Uterus (tissue), 4 donors: ENCODE measurements at places on chromosomes 11 and 22. TPM values are rescaled to one million over a fixed set of nuclear protein-coding genes. Genes with fewer than 3 reads are reported as not detected.
A peak's percentile ranks its signal among the peaks of the same experiment; 100 is the strongest.

GRCh38 chr22:45648301-45649117 is 23.1 kb upstream of the ATXN10 start:
- no peaks in the 10 kb centered on the region for H3K27me3 ChIP-seq
- no peak for DNase-seq
- H3K4me1 ChIP-seq: no peaks in the 10 kb centered on the region
- H3K27ac ChIP-seq: no peak overlapping the region
- no peaks in the 10 kb centered on the region for H3K36me3 ChIP-seq

- DNase-seq: no peak
- peaks cover 15% of the 10 kb centered on the region for H3K4me1 ChIP-seq
- H3K27me3 ChIP-seq: no peaks in the 10 kb centered on the region
- no peak overlapping the region for H3K4me3 ChIP-seq
Observed at GRCh38 chr22:24405631-24406321, 21.6 kb upstream of the ADORA2A start.

- DNase-seq: no peak
- H3K27me3 ChIP-seq: no peaks in the 10 kb centered on the region
- no peak overlapping the region for H3K27ac ChIP-seq
- no peaks in the 10 kb centered on the region for H3K4me1 ChIP-seq
- H3K4me3 ChIP-seq: no peak overlapping the region
Observed at GRCh38 chr22:46185283-46185682, 35.0 kb downstream of the PPARA start.

Gene OR52E8
- total RNA-seq: not detected

DNA sequence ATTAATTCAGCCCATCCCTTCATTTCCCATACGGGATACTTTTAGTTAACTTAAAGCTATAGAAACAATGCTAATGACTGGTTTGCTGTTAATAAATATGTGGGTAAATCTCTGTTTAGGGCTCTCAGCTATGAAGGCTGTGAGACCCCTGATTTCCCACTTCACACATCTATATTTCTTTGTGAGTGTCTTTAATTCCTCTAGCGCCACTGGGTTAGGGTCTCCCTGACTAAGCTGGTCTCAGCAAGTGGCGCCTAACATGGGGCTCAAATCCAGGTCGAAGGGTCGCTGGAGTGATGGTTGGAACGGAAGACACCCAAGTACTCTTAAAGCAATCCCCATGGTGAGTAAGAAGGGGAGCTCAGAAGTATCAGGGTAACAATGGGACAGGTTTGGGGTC is 14.4 kb upstream of the OOSP1 start:
- no peak overlapping the region for H3K27ac ChIP-seq
- H3K4me3 ChIP-seq: no peak overlapping the region
- H3K27me3 ChIP-seq: no peaks in the 10 kb centered on the region
- H3K36me3 ChIP-seq: no peaks in the 10 kb centered on the region

Gene C11orf86
- not detected for total RNA-seq

DNA sequence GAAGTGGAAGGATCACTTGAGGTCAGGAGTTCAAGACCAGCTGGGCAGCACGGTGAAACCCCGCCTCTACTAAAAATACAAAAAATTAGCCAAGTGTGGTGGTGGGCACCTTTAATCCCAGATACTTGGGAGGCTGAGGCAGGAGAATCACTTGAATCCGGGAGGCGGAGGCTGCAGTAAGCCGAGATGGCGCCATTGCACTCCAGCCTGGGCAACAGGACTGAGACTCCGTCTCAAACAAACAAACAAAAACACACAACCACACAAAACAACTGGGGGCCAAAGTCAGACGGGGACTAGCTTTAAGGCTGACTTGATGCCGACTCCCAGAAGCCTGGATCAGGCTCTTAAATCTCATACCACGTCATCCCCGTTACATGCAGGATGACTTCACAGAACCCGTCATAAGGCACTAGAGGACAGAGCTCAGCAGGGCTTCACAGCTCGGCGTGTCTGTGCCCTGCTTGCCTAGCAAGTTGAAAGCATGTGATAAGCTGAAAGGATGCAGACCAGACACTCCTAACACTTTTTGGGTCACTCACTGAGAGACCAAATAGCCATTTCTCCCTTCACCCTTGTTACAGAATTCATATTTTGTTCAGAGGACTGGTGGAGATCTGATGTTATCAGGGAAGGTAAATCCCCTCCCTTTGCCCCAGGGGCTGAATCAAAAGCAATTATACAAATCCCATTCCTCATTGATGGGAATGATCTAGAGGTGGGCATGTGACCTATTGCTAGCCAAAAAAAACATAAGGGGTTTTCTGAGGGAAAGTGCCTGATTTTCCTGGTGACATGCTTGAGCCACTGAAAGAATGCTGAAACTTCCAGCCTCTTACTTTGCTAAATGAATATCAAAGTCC is 65.4 kb downstream of the GAB2 start:
- peaks cover 9% of the 10 kb centered on the region for H3K4me1 ChIP-seq
- H3K27me3 ChIP-seq: no peaks in the 10 kb centered on the region
- H3K27ac ChIP-seq: peak overlapping the region; percentile 13
- H3K4me3 ChIP-seq: no peak overlapping the region

DNA sequence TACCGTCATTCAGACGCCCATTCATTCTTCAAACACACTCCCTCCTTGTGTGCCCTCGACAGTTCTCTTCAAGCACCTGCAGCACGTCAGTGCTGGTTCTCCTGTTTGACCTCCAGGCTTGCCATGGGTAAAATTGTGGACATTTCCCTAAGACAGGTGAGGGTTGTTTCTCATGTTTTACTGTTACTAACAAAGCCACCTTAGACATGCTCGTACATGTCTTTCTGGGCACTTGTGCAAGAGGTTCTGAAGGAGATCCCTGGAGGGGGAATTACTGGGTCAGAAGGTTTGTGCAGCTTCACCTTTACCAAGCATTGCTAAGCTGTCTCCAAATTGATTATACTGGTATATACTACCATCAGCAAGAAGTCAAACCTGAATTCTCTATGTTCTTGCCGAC is 189.7 kb upstream of the TMEM45B start:
- no peaks in the 10 kb centered on the region for H3K36me3 ChIP-seq
- no peaks in the 10 kb centered on the region for H3K4me1 ChIP-seq
- no peaks in the 10 kb centered on the region for H3K27me3 ChIP-seq
- H3K4me3 ChIP-seq: no peak overlapping the region
- DNase-seq: no peak
- no peak overlapping the region for H3K27ac ChIP-seq

GRCh38 chr11:40397141-40397540 is 1062.3 kb downstream of the LRRC4C start:
- no peak overlapping the region for H3K4me3 ChIP-seq
- H3K27me3 ChIP-seq: no peaks in the 10 kb centered on the region
- DNase-seq: no peak
- no peaks in the 10 kb centered on the region for H3K4me1 ChIP-seq
- H3K36me3 ChIP-seq: no peaks in the 10 kb centered on the region
- H3K27ac ChIP-seq: no peak overlapping the region

Gene BCO2
- 14.8 TPM for total RNA-seq

Gene MRGPRE
- total RNA-seq: 1.5 TPM

Gene KDM4E
- total RNA-seq: not detected

DNA sequence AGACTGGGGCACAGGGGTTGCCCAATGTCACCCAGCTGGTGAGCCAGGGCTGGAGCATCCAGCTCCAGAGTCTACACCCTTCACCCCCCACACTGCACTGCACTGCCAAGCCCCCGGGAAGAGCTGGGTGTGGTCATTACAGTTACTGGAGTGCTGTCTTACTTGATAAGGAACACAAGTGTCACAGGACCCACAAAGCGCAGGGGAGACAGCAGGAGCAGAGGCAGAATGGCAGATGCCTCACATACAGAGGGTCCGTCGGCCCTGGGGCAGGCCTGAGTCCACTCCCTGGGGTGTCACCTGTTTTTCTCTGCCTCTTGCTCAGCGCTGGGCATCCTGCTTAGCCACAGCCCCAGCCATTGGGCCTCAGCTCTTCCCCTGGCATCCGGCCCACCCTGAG is 7.7 kb downstream of the IL2RB start:
- H3K4me1 ChIP-seq: no peaks in the 10 kb centered on the region
- H3K27me3 ChIP-seq: no peaks in the 10 kb centered on the region
- DNase-seq: no peak
- H3K36me3 ChIP-seq: no peaks in the 10 kb centered on the region
- no peak overlapping the region for H3K4me3 ChIP-seq
- H3K27ac ChIP-seq: no peak overlapping the region

DNA sequence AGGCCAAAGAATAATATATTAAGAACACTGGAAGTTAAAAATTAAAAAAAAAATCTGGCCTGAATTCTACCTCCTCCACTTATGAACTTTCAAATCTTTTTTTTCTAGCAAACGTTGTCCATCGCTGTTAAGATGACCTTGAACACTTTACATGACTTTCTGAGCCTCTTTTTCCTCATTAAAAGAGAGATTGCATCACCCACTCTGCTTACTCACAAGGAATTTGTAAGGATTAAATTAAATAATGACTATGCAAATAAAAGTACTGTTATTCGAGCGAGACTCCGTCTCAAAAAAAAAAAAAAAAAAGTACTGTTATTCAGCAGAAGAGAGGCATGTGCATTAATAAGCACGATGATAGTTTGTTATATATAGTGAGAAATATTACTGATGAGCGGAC is 285.1 kb upstream of the CCDC90B start:
- H3K27ac ChIP-seq: no peak overlapping the region
- no peaks in the 10 kb centered on the region for H3K36me3 ChIP-seq
- H3K27me3 ChIP-seq: no peaks in the 10 kb centered on the region
- H3K4me1 ChIP-seq: no peaks in the 10 kb centered on the region
- DNase-seq: no peak

DNA sequence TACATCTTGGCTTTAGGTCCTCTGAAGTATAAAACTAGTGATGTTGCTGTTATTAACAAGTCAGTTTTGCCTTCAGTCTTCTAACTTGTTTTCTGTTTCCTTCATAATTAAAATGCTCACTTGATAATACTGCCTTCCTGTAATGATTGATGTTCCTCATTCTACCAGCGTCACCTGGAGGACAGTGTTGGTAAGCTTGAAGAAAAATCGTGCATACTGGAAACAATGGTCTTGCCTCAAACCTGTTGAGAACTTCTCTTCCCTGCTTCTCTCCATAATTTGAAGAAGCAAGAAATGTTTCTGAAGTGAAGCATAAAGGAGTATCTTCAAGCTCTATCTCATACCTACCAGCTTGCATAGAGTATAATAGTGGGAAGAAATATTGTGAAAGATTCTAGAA is 3.0 kb downstream of the YWHAH start:
- no peak overlapping the region for H3K4me3 ChIP-seq
- H3K27me3 ChIP-seq: no peaks in the 10 kb centered on the region
- no peaks in the 10 kb centered on the region for H3K36me3 ChIP-seq

DNA sequence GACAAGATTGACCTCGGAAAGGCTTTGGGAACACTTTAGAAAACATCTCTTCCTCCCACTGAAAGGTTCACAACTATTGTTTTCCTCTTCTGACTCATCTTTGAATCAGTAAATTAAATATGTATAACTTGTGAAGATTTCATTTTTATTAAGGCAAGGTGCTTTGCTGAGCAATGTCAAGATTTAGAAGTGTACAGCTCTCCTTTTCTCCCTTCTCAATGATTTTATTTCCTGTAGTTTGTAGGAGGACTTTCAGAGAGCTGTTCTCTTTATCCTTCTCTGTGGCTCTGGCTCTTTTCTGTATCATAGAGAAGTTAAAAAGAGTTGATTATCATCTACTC is 594.2 kb downstream of the METTL15 start:
- no peak for DNase-seq
- no peaks in the 10 kb centered on the region for H3K36me3 ChIP-seq
- H3K27ac ChIP-seq: no peak overlapping the region
- no peaks in the 10 kb centered on the region for H3K27me3 ChIP-seq

- peak overlapping the region; percentile 64 for H3K27ac ChIP-seq
- H3K4me1 ChIP-seq: no peaks in the 10 kb centered on the region
- H3K36me3 ChIP-seq: no peaks in the 10 kb centered on the region
- DNase-seq: no peak
Observed at GRCh38 chr11:6992026-6992425, 28.1 kb downstream of the ZNF214 start.

DNA sequence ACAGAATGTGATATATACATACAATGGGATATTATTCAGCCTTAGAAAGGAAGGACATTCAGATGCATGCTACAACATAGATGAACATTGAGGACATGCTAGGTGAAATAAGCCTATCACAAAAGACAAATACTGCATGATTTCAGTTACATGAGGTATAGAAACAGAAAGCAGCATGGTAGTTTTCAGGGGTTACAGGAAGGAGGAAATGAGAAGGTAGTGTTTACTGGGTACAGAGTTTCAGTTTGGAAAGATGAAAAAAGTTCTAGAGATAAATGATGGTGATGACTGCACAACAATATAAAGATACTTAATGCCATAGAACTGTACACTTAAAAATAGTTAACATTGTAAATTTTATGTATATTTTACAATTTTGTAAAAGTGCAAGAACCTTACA is 266.7 kb upstream of the C11orf87 start:
- no peaks in the 10 kb centered on the region for H3K27me3 ChIP-seq
- no peaks in the 10 kb centered on the region for H3K36me3 ChIP-seq
- no peak overlapping the region for H3K27ac ChIP-seq
- no peaks in the 10 kb centered on the region for H3K4me1 ChIP-seq

GRCh38 chr22:50302041-50302541 is 5.4 kb downstream of the PLXNB2 start:
- H3K4me1 ChIP-seq: peaks cover 68% of the 10 kb centered on the region
- H3K4me3 ChIP-seq: no peak overlapping the region
- no peaks in the 10 kb centered on the region for H3K36me3 ChIP-seq
- no peaks in the 10 kb centered on the region for H3K27me3 ChIP-seq
- H3K27ac ChIP-seq: peak overlapping the region; percentile 88

Gene NXPE4
- total RNA-seq: not detected

- peaks cover 6% of the 10 kb centered on the region for H3K4me1 ChIP-seq
- no peaks in the 10 kb centered on the region for H3K36me3 ChIP-seq
- H3K27ac ChIP-seq: peak overlapping the region; percentile 95
- DNase-seq: no peak
- H3K27me3 ChIP-seq: no peaks in the 10 kb centered on the region
Observed at GRCh38 chr22:39147335-39148025, 5.0 kb downstream of the CBX7 start.

- no peak overlapping the region for H3K4me3 ChIP-seq
- no peaks in the 10 kb centered on the region for H3K4me1 ChIP-seq
- H3K36me3 ChIP-seq: no peaks in the 10 kb centered on the region
Observed at GRCh38 chr11:39724404-39724803, 1735.0 kb downstream of the LRRC4C start.

Gene LRRC55
- total RNA-seq: 0.26 TPM

GRCh38 chr11:60515144-60515855 is at the start of gene MS4A13:
TSS of gene MS4A13 (plus strand) at chr11:60515392. CDS start at chr11:60518084, 2,692 bp downstream.
- no peak within 1 kb of the TSS for H3K4me3 ChIP-seq
- H3K36me3 ChIP-seq: no peaks in the 10 kb centered on the region
- no peaks in the 10 kb centered on the region for H3K27me3 ChIP-seq
- no peak within 1 kb of the TSS for H3K27ac ChIP-seq
- no peaks in the 10 kb centered on the region for H3K4me1 ChIP-seq
- no peak for DNase-seq

Gene SHISA8
- total RNA-seq: not detected
